WTC11 (cell line): ENCODE measurements at places on chromosomes 2 and 18.
A peak's percentile ranks its signal among the peaks of the same experiment; 100 is the strongest.

- DNase-seq = no peak
Measured at GRCh38 chr2:98020516-98020915, 24.8 kb upstream of the TMEM131 start.

GRCh38 chr18:74222710-74223494 lies 68.9 kb downstream of the CYB5A start:
- no peak for DNase-seq

- peak; percentile 28 for DNase-seq
Measured at GRCh38 chr2:24824966-24825882, 32.0 kb downstream of the CENPO start.

DNA sequence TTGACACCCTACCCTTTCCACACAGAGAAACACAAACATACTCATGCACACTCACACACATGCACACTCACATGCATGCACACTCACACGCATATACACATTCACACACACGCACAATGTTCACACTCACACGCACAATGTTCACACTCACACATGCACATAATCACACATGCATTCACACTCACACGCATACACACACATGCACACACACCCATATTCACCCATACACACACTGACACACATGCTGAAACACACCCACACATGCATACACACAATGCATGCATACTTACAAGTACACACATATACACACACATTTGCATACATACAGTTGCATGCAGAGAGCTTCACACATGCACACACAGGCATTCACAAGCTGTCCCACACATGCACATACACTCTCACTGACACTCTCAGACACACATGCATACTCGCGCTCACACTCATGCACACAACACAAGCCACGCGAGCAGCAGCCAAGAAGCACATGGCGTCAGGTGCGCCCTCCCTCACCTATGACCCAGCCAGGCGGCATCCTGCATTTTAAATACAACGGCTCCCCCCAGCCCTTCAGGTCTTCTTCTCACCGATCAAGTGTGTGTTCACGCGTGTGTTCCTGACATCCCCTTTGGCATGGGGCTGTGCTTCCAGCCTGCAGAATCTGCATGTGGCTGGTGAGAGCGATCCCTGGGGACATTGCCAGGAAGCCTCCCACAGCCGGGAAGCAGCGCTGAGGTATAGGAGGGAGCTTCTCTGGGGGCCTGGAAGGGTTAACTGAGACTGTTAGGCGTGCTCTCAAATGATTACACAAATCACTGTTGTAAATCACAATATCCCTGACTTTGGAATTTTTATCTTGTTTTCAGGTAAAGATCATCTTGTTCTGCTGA lies 195.1 kb downstream of the RTP5 start:
- no peak for DNase-seq

GRCh38 chr2:232576995-232577394 lies 26.5 kb downstream of the EIF4E2 start:
- DNase-seq = no peak

- DNase-seq = no peak
Measured at GRCh38 chr18:57792631-57793301, 10.3 kb downstream of the ATP8B1 start.

DNA sequence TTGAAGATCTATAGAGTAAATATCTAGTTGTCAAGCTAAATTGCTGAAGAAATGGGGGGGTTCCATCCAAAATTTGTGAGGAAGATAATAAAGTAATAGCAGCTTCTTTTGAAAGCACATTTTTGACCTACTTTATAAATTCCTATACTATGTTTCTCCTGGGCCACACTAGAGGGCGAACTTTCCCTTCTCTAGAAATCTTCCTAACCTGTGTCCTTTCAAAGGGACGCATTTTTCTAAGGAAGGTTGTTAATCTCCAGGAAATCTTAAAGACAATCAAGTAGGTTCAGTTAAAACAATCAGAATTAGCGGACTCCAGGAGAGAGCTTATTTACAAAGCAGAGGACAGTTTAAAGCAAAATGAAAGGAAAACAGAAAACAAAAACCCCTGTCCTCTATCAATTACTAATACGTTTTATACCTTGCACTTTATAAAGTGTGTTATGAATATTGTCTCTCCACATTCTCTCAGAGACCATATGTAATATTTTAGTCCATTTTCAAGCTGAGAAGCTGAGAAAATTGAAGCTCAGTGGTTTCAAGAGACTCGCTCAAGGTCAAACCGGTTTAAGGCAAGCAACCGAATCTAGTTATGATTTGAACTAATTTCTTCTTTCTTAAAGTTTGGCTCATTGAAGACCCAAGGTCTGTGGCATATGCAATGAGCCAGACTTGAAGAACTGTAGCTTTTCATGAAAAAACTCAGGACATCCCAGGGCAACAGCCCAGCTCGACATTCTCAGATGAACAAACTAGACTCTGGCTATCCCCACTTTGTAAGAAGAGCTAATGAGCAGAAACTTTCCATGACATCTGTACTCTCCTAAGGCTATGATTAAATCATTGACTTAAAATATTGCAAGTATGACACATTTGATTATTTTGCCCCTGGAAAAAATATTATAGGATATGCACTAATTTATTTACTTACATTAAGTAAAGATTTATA lies 273.6 kb downstream of the PAX3 start:
- DNase-seq = no peak

- DNase-seq = no peak
Measured at GRCh38 chr18:46950064-46950656, 32.8 kb downstream of the KATNAL2 start.

GRCh38 chr2:231521443-231521842 lies 8.8 kb downstream of the NMUR1 start:
- no peak for DNase-seq

DNA sequence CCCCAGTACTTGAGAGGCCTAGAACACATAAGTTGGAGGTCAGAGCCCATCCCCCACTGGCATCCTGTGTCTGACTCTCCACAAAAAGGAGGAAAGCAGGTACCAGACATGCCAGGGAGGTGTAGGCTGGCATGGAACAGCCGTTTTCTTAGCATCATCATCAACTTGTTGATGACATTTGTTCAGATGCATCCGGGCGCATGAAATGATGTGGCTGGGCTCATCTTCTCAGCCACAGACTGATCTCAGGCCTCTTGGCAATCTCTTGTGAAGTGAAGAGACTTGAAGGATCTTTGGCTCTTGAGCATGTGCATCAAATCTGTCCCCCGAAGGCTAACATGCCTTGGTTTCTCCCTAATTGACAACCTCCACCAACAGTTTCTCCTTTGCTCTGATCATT lies 243.3 kb downstream of the TSN start:
- DNase-seq = no peak

- no peak for DNase-seq
Measured at GRCh38 chr2:128714285-128714684, 395.6 kb upstream of the HS6ST1 start.

GRCh38 chr2:42547014-42547413 lies 21.4 kb upstream of the MTA3 start:
- DNase-seq = no peak

GRCh38 chr2:37873229-37873628 lies 51.9 kb upstream of the RMDN2 start:
- DNase-seq = no peak

- DNase-seq = no peak
Measured at GRCh38 chr18:34871435-34871834, 161.3 kb downstream of the DTNA start.

- DNase-seq = no peak
Measured at GRCh38 chr2:25479761-25480160, 138.0 kb upstream of the DNMT3A start.

GRCh38 chr2:3624059-3624794 lies 29.3 kb downstream of the COLEC11 start:
- DNase-seq = no peak

GRCh38 chr2:219002395-219003266 lies 9.4 kb upstream of the CRYBA2 start:
- peak; percentile 95 for DNase-seq

GRCh38 chr2:38754506-38754905 lies 3.3 kb upstream of the SRSF7 start:
- DNase-seq = no peak

- no peak for DNase-seq
Measured at GRCh38 chr2:147916723-147917122, 71.9 kb downstream of the ACVR2A start.

GRCh38 chr2:96537734-96538486 lies 1.4 kb downstream of the ARID5A start:
- no peak for DNase-seq

GRCh38 chr2:71889759-71890684 lies 257.6 kb downstream of the CYP26B1 start:
- DNase-seq = no peak

DNA sequence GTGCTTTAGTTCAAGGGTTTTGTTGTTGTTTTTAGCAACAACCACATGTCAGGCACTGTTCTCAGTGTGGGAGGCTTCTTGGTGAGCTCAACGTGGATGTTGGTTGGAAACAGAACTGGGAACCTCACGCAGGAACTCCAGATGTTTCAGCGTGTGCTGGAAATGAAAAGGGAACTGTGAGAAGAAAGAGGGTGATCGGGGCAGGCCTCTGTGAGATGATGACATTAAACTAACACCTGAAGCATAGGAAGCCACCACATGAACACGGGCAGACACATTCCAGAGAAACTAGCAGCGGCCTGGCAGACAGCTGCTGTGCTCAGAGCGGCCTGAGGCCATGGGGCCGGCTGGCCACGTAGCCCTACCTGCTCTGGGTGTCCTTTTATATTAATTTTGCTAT lies 66.4 kb downstream of the COA5 start:
- no peak for DNase-seq

GRCh38 chr2:75540994-75541393 lies 19.7 kb downstream of the EVA1A start:
- no peak for DNase-seq

GRCh38 chr2:169107645-169108044 lies 38.3 kb downstream of the DHRS9 start:
- DNase-seq = no peak

DNA sequence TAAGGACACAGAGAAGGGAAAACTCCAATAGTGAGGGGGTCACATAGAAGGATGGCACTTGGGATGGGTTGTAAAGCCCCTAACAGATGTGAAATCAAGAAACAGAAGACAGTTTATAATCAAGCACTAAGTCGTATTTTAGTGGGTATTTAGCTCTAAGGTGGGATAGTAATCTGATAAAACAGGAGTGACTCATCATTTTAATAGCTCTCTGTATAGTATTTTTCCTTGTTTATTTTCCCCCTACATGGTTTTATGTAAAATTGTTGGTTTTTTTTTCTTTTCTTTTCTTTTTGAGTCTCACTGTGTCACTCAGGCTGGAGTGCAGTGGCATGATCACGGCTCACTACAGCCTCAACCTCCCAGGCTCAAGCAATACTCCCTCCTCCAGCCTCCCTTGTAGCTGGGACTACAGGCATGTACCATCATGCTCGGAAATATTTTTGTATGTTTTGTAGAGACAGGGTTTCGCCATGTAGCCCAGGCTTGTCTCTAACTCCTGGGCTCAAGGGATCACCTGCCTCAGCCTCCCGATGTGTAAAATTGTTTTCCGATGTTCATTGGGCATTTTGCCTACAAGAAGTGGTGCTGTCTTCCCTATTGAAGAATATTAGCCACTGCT lies 142.6 kb upstream of the SERPINE2 start:
- no peak for DNase-seq

GRCh38 chr2:197515315-197515738 lies 539 bp upstream of the MOB4 start:
- DNase-seq = no peak
